CD4-positive, alpha-beta T cell treated with Interleukin-21 for 1 hour (primary cell): ENCODE measurements at places on chromosomes 2 and 18.

DNA sequence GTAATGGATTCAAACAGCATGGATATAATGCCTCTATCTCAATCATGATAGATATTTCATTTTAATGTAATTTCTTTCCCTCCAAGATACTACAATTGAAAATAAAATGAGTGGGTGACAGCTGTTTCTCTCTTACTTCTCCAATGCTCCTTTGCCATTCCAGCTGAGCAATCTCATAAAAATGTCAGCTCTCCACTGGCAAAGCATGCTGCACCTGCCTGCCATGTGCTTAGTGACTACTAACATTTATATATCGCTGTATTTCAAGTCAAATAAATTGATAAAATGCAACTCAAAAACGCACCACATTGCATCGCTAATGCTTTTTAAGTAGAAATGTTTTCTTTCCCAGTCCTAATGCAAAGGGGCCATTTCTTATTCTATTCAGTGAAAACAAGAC, 1093.9 kb downstream of the CBLN2 start:
- DNase-seq = no peak

DNA sequence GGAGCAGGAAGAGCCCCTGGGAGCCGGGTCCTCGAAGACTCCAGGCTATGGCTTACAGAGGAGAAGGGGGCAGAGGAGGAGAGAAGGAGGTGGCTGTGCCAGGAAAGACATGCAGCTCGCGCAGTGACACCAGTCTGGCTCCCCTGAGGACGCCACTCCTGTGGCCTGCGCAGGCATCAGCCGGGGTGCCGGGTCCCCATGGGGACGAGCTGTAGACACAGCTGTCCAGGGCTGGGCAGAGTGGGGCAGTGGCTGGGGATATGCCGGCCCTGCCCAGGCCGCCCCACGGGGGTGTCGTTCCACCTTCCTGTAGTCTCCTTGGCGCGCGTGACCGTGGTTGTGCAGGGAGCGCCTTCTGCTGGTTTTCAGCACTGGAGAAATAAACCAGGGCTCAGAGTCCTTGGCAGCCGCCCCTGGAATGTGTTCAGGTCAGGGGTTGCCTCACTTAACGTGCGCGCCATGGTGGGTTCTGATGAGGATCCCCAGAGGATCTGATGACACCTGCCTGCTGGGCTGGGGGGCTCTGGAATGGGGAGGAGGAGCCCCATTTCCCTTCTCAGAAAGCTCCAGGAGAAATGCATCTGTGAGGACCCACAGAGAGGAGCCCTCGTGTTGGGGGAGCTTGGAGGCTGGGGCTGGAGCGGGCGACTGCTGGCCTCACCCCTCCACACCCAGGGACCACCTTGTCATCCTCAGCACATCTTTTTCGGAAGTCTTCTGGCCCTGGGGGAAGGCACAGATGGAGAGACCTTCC, 26.7 kb downstream of the RAMP1 start:
- DNase-seq = no peak

DNA sequence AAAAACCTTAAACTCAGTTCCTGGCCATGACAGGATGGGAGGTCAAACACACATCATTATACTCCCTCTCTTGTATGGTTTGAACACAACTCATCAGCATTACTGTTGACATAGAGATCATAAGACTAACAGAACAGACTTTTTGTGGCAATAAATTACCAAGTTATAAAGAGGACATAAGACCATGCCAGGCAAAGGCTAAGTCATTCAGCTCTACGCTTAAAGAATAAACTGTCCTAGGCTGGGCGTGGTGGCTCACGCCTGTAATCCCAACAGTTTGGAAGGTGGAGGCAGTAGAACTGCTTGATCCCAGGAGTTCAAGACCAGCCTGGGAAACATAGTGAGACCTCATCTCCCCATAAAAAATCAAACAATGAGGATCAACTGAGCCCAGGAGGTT, 16.4 kb downstream of the NLRC4 start:
- no peak for DNase-seq

- no peak for DNase-seq
Measured at GRCh38 chr18:52163478-52163877, 176.5 kb upstream of the DCC start.

GRCh38 chr2:26782876-26783704, 2.8 kb upstream of the CENPA start:
- DNase-seq = no peak

- no peak for DNase-seq
Measured at GRCh38 chr2:27756544-27757498, 14.7 kb upstream of the MRPL33 start.

GRCh38 chr2:85909005-85909404, 20.2 kb upstream of the ST3GAL5 start:
- no peak for DNase-seq

GRCh38 chr2:35343135-35343534, 1012.4 kb upstream of the CRIM1 start:
- DNase-seq = no peak

- DNase-seq = no peak
Measured at GRCh38 chr2:85988175-85988913, 99.6 kb upstream of the ST3GAL5 start.

GRCh38 chr2:209830722-209831465, 59.3 kb downstream of the UNC80 start:
- no peak for DNase-seq

- DNase-seq = no peak
Measured at GRCh38 chr2:207128867-207129266, 36.9 kb downstream of the KLF7 start.

DNA sequence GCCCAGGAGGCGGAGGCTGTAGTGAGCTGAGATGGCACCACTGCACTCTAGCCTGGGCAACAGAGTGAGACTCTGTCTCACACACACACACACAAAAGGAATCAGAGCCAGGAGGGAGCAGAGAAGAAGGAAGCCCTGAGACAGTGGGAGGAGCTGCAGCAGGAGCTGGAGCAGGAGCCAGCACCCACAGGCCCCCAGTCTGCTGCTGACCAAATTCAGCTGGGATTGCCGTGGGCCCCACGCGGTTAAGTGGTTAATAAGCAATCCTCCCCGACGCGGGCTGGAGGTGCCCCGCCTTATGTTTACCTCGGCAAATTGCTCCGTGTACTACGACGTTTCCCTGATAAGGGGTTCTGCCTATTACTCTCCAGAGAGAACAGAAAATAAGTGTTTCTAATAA, 265.3 kb downstream of the TWIST2 start:
- no peak for DNase-seq

- no peak for DNase-seq
Measured at GRCh38 chr18:73381016-73381698, 513.4 kb upstream of the NETO1 start.

DNA sequence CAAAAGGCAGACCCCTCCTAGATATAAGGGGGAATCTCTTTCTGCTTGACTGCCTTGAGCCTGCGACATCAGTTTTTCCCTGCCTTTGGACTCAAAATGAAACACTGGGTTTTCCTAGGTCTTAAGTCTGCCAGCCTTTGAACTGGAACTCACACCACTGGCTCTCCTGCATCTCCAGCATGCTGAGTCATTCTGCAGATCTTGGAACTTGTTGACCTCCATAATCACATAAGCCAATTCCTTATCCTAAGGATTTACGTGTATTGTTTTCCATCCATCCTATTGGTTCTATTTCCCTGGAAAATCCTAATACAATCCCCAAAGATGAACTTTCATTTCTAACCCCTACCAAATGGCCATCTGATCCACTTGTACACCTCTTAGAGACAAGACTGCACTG, 88.0 kb downstream of the AFF3 start:
- DNase-seq = no peak

GRCh38 chr2:51581636-51582267, 549.8 kb upstream of the NRXN1 start:
- no peak for DNase-seq

GRCh38 chr2:109343460-109343859, 214.5 kb downstream of the SH3RF3 start:
- DNase-seq = no peak

DNA sequence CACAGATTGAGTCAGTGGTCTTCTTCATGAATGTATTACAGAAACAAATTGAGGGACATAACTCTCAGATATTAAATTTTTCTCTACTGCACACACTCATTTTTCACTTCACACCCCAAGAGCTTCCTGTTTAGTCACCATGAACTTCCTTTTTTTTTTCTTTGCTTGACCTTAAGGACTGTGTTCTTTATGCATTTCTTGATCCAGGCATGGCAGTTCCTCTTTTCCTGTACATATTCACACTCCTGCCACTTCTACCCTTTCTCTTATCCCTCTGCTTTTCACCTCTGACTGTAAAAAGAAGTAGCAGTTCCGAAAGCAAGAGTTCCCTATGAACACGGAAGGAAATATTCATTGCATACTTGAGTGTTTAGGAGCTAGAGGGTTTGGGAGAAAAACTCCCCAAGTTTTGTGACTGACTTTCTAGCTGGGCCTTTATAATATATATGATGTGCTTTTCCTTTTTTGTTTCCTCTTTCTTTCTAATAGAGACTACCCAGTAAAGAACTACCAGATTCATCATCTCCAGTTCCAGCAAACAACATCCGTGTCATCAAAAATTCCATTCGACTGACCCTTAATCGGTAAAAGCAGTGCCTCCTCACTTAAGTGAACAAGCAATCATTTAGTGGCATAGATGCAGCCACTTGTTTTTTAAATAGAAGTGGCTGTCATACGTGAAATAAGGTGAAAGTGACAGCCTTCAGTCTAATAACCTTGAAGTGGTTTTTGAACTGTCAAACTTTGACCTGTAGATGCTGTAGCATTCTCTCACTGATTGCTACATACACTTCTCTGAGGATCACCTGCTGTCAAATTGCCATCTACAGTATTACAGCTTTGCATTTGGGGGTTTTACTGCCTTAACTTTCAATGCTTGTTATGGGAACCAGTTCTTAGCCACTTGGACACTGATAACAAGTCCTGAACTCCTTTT, 40.8 kb downstream of the PAPOLG start:
- DNase-seq = no peak

DNA sequence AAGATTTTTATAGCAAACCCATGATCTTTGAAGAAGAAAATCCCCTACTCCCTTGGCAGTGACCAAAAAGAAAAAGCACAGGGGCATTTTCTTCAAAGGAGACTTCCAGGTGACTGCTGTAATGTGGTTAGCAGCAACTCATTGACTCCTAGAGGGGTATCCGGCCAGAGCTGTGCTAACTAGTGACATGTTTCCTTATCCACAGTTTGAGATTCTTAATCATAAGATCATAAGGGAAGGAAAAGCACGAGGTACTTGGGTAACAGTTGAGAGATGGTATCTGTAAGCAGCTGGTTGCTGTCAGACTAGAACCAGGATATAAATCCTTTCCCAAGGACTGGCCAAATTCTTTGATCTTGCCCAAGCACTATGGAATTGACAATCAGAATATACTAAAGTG, 124.7 kb downstream of the MREG start:
- no peak for DNase-seq

- no peak for DNase-seq
Measured at GRCh38 chr2:204492417-204492816, 52.9 kb upstream of the PARD3B start.

- DNase-seq = no peak
Measured at GRCh38 chr2:120499784-120500495, 154.0 kb downstream of the INHBB start.

GRCh38 chr18:51867767-51868166, 472.2 kb upstream of the DCC start:
- DNase-seq = no peak

DNA sequence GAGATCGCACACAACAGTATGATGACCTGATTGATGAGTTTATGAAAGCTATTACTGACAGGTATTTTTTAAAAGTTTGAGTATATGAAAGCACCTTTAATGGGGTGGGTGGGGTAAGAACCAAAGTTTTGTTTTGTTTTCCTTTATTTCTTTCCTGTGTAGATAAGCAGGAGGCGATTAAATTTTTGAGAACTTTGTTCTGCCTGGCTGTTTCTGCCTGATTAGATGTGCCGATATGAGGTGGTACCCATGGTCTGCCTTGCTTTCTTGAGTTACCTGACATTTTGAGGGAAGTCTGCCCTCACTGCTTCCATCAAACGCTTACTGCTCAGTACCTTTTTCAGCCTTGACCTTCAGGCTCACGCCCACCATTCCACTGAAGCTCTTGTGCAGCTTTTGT, 39.2 kb downstream of the ME2 start:
- no peak for DNase-seq

GRCh38 chr2:68737711-68738110, 3.1 kb downstream of the ARHGAP25 start:
- peak; percentile 67 for DNase-seq

DNA sequence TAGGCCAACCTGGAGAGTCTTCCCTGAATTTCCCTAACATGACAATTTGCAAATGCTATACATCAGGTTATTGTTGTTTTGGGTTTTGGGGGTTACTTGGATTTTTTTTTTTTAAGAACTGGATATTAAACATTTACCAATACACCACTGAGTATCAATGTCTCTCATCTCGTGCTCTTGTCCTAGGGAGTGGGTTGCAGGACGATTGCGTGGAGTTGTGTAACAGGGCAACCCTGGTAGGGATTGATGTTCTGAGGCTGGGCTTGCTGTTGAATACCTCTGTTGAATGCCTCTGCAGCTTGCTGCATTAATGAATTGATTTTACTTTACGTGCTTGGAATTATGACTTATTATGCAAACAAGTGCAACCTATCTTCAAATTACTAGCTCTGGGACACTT, 18.8 kb upstream of the FOSL2 start:
- no peak for DNase-seq

DNA sequence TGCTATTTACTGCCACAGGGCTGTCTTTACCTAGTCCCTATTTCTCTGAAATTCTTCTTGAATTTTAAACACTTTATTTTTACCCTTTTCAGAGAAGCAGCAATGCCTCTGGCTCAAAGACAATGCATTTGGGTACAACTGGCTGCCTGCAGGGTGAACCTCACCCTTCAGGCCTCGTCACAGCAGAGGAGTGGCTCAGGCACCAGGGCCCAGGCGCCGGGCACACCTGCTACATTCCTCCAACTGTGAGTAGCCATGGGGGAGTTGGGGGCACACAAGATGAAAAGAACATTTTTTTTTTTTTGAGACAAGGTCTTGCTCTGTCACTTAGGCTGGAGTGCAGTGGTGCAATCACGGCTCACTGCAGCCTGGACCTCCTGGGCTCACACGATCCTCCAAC, 74.9 kb upstream of the KCNE4 start:
- no peak for DNase-seq

GRCh38 chr2:72148837-72149555, 1.3 kb upstream of the CYP26B1 start:
- no peak for DNase-seq

DNA sequence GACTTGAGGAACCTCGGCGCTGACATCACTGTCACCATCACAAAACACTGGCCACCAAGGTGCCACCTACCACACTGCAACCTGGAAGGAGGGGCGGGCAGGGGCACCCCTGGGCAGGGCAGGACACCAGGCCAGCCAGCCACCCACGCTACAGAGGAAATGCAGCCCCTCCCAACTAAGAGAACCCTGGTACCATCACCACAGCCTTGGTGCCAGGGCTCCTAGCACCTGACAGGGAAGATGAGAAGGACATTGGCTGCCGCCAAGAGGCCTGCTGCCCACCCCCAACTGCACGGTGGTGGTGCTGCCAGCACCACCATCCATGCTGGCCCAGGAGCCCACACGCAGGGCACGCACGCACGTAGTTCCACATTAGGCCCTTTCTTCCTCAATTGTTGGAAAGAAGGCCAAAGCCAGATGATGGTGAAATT, 88.7 kb downstream of the HDAC4 start:
- DNase-seq = no peak

GRCh38 chr2:204258890-204259289, 286.4 kb upstream of the PARD3B start:
- DNase-seq = no peak

- no peak for DNase-seq
Measured at GRCh38 chr2:191443446-191443845, 198.2 kb downstream of the MYO1B start.
